ENCODE measurements at places on chromosomes 13 and 19. TPM values are rescaled to one million over a fixed set of nuclear protein-coding genes. Genes with fewer than 3 reads are reported as not detected.

PSG3 gene
- total RNA-seq = not detected

DNA sequence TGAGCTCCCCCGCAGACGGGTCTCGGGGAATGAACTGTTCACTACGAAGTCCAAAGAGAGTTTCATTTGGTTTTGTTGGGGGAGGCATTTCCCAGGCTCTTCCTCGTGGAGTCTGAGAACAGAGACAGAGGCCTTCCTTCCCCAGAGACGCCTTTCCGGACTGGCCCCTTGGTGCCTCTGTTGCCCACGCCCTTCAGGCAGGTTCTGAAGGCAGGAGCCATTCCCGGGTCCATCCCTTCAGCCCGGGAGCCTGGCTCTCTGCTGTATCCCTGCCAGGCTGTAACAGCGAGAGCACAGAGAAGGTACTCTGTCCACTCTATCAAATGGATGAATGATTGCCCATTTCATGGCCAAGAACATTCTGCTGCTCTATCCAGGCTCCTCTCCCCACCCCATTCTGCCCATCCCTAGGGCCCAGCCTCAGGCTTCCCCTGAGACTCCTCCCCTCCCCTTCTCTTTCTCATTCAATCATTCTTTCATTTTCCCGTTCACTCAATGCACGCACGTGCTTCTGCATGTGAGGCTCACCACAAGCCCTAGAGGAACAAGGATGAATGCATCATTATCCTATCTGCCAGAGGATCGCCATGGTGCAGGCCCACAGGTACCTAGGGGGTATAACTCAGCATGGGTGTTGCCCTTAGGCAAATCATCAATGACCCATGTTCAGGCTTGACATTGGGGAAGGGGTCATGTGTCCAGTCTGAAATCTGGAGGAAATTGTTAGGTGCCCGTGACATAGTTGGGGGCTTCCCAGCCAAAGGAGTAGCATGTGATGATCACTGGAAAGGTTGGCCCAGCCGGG, 298.6 kb downstream of the ZNF536 start:
- no peak for DNase-seq

DNA sequence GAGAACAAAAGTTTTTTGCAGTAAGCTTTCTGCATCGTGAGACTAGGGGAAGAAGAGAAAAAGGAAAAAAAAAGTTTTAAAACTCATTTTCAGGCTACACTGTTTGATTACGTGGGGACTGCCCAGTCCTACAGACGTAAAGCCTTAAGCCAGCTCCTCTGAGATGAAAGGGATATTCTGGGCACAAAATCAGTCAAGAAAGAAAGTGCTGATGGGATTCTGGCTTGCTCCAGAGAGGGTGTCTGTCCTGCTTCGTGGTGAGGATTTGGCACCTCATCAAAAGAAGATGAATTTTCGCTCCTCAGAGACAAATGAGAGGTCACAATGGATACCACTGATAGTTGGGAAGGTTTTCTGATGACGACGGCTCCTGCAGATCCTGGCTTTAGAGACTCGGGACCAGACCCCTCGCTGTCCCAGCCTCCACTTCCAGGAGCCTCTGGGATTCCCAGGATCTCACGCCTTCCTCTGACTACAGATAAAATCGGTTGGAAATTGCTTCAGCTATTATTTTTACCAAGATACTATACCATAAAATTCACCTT, 9.7 kb downstream of the TEX29 start:
- DNase-seq = peak; percentile 58

SIGLEC5 gene
- not detected for total RNA-seq

DNA sequence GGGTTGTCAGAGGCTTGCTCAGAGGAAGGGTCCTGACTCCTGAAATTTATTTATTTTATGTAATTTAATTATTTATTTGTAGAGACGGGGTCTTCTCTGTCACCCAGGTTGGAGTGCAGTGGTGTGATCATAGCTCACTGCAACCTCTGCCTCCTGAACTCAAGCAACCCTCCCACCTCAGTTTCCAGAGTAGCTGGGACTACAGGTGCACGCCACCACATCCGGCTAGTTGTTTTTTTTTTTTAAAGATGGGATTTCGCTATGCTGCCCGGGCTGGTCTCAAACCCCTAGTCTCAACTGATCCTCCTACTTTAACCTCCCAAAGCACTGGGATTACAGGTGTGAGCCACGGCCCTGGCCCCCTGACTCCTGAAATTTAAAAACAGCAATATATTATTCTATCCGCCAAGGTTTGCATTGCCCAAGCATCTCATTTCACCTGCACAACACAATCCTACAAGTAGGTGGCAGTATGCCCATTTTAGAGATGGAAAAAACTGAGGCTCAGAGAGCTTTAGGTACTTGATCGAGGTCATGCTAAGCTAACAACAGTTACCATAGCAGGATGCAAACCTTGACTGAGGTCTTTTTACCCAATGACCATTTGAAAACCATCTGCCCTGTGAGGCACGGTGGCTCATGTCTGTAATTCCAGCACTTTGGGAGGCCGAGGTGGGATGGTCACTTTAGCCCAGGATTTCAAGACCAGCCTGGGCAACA, 18.1 kb downstream of the ARHGEF18 start:
- DNase-seq = no peak

GRCh38 chr13:31875134-31875533, 135.8 kb downstream of the RXFP2 start:
- DNase-seq = no peak

DNA sequence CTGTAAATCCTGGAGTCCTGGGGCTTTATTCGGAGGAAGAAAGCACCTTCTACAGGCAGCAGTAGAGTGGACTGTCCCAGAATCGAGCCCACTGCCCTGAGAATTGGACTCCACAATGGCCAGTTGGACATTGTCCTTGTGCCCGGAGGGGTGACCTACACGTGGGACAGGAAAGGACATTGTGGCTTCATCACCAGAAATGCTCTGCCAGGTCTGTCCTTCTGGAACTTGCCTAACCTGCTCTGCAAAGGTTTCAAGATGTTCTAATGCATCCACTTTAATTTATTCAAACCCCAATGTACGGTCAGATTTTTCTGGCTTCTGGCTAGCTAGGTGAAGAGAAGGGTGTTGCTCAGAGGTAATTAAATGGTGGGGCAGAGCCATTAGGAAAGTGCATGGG, 32.4 kb upstream of the SPATA13 start:
- no peak for DNase-seq

- no peak for DNase-seq
Measured at GRCh38 chr13:109480011-109480955, 306.1 kb downstream of the IRS2 start.

All from left lung (tissue), 14 donors.